Vagina (tissue), 2 donors: ENCODE measurements at places on chromosomes 11 and 22.

- no peak overlapping the region for H3K4me3 ChIP-seq
- DNase-seq = no peak
- H3K27ac ChIP-seq = no peak overlapping the region
- H3K27me3 ChIP-seq = no peaks in the 10 kb centered on the region
- peaks cover 8% of the 10 kb centered on the region for H3K4me1 ChIP-seq
- no peaks in the 10 kb centered on the region for H3K36me3 ChIP-seq
Measured at GRCh38 chr11:27705873-27706820, 5.9 kb upstream of the BDNF start.

GRCh38 chr11:3914805-3915204, 59.3 kb downstream of the STIM1 start:
- DNase-seq = no peak
- H3K4me1 ChIP-seq = peaks cover 37% of the 10 kb centered on the region
- H3K27ac ChIP-seq = no peak overlapping the region
- no peaks in the 10 kb centered on the region for H3K36me3 ChIP-seq

GRCh38 chr11:46272816-46273427, 4.5 kb upstream of the CREB3L1 start:
- H3K4me1 ChIP-seq = peaks cover 63% of the 10 kb centered on the region
- H3K27ac ChIP-seq = peak overlapping the region; percentile 93
- no peak for DNase-seq
- H3K27me3 ChIP-seq = no peaks in the 10 kb centered on the region
- no peak overlapping the region for H3K4me3 ChIP-seq
- H3K36me3 ChIP-seq = no peaks in the 10 kb centered on the region

DNA sequence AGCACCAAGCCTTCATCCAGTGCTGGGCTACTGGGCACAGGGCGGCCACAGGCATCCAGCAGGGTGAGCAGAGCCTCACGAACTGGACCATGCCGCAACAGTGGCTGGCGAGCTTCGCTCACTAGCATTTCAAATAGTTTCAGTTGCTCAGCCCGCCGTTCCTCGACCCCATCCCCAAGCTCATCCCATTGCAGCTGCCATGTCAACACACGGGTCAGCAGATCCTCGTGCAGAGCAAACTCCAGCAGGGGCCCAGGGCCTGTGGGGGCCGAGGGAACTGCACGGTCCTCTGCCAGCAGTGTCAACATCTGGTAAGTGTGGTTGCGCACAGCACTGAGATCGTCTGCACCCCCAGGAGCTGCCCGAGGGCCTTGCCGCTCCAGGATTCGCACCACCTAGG, 10.6 kb downstream of the FHIP1B start:
- no peaks in the 10 kb centered on the region for H3K27me3 ChIP-seq
- peaks cover 10% of the 10 kb centered on the region for H3K4me1 ChIP-seq
- peaks cover 43% of the 10 kb centered on the region for H3K36me3 ChIP-seq
- no peak for DNase-seq

GRCh38 chr22:29946220-29946619, 63.2 kb downstream of the MTMR3 start:
- H3K36me3 ChIP-seq = no peaks in the 10 kb centered on the region
- no peaks in the 10 kb centered on the region for H3K27me3 ChIP-seq
- H3K4me1 ChIP-seq = peaks cover 46% of the 10 kb centered on the region
- no peak overlapping the region for H3K4me3 ChIP-seq
- H3K27ac ChIP-seq = no peak overlapping the region
- no peak for DNase-seq

DNA sequence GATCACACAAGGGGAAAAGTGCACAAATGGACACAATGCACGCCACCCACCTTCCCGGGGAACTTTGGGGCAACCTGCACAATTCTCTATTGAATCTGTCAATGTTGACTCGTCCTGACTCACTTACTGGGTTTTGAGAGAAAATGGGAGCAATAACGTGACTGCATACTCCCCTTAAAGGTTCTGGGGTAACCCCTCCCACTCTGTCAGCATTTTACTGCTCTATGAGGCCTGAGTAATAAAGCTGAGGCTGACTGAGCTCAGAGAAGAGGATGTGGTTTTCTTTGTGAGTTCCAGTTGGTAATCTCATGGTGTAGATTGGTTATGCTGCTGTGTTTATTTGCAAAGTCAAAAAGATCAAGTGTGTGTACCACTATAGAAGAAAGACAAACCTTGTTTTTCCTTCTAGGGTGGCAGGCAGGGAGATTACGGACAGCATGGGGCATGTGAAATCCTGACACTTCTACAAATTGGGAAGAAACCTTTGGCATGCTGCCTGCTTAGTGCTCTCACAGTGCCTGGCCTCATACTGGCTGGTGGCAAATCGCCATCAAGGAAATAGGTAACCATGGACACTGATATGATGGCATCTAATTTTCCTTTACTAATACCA, 16.1 kb upstream of the APOA1 start:
- no peaks in the 10 kb centered on the region for H3K27me3 ChIP-seq
- peaks cover 17% of the 10 kb centered on the region for H3K36me3 ChIP-seq
- peaks cover 38% of the 10 kb centered on the region for H3K4me1 ChIP-seq
- no peak overlapping the region for H3K4me3 ChIP-seq

DNA sequence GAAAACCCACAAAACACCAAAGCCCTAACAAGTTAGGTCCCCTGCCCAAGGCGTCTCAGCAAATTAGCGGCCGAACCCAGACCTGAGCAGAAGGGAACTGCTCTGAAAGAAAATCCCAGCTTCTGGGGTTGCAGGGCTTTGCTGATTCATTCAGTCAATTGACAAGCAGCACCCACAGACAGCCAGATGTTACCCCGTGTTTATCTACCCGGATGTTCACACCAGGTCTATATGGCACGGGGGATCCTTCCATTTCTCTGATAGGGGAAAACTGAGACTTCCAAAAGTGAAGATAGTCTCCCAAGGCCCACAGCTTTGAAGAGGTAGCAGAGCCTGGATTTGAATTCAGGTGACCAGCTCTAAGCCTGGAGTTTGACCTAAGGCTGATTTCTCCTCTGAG, 14.0 kb upstream of the OAF start:
- H3K27ac ChIP-seq = peak overlapping the region; percentile 61
- DNase-seq = no peak
- no peaks in the 10 kb centered on the region for H3K27me3 ChIP-seq
- peaks cover 30% of the 10 kb centered on the region for H3K4me1 ChIP-seq
- H3K36me3 ChIP-seq = no peaks in the 10 kb centered on the region

- DNase-seq = no peak
- H3K4me1 ChIP-seq = peaks cover 16% of the 10 kb centered on the region
- H3K27me3 ChIP-seq = no peaks in the 10 kb centered on the region
Measured at GRCh38 chr11:122175306-122175705, 59.3 kb upstream of the BLID start.
